Left ventricle myocardium inferior (tissue), 1 donor: ENCODE measurements at places on chromosomes 2 and 18. TPM values are rescaled to one million over a fixed set of nuclear protein-coding genes. Genes with fewer than 3 reads are reported as not detected.

Gene SCYGR4
- total RNA-seq, result not detected

Gene CCDC150
- total RNA-seq, result 0.66 TPM

Gene ARHGAP28
- total RNA-seq, result 1.5 TPM

Gene CHCHD5
- 19.2 TPM for total RNA-seq

Gene PID1
- 7.8 TPM for total RNA-seq

Gene CAPN14
- total RNA-seq, result 0.27 TPM

Gene LINC00305
- not detected for total RNA-seq

Gene ASXL3
- total RNA-seq, result 6.7 TPM

Gene STAMBP
- 35.5 TPM for total RNA-seq

Gene SPEG
- total RNA-seq, result 145 TPM

Gene FBXO36
- total RNA-seq, result 0.58 TPM

Gene CPS1
- total RNA-seq, result 4.9 TPM

Gene PRSS56
- total RNA-seq, result not detected

Gene TRAPPC8
- total RNA-seq, result 34.6 TPM

Gene PLEKHA3
- 41.4 TPM for total RNA-seq

Gene CCDC74B
- 0.44 TPM for total RNA-seq

Gene CCDC68
- total RNA-seq, result 5.1 TPM

Gene C1GALT1C1L
- 1.2 TPM for total RNA-seq

Gene IL18RAP
- total RNA-seq, result 0.30 TPM

Gene CHST9
- 2.0 TPM for total RNA-seq

Gene TOGARAM2
- total RNA-seq, result 51.9 TPM

Gene PLEKHH2
- total RNA-seq, result 1.3 TPM

Gene POTEE
- total RNA-seq, result not detected

Gene AQP4
- total RNA-seq, result 1.9 TPM

Gene RAPGEF4
- total RNA-seq, result 3.7 TPM

Gene PDE6D
- 15.5 TPM for total RNA-seq

Gene GNAL
- 1.1 TPM for total RNA-seq

Gene C2orf80
- not detected for total RNA-seq
